Testis (tissue), 5 donors: ENCODE measurements at places on chromosomes 2 and 18. TPM values are rescaled to one million over a fixed set of nuclear protein-coding genes. Genes with fewer than 3 reads are reported as not detected.

GRCh38 chr2:28350196-28350595 lies 42.5 kb upstream of the FOSL2 start:
- DNase-seq = no peak

The LYG1 gene
- total RNA-seq = 5.8 TPM

GRCh38 chr2:150109028-150109427 lies 378.4 kb downstream of the RND3 start:
- DNase-seq = no peak

The RNU2-63P gene
- total RNA-seq = not detected

DNA sequence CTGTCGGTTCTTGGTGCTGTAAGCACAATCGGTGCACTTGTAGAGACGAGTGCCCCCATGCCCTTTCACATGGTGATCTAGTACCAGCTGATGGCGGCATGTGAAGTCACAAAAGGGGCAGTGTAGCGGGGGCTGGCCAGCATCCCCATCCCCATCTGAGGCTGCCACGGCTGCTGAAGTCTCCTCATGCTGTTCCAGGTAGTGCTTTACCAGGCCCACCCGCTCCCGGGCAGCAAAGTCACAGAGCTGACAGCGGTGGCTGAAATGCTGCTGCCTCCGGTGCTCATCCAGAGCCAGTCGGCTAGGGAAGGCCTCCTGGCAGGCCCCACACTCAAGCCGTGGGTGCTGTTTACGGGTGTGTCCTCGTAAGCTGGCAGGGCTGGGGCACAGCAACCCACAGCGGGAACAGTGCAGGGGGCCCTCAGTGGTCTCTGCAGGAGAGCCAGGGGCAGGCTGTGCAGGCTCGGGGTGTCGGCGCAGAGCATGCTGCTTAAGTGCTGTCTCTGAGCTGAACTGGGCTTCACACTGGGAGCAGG lies 17.2 kb downstream of the ZNF142 start:
- no peak for DNase-seq

DNA sequence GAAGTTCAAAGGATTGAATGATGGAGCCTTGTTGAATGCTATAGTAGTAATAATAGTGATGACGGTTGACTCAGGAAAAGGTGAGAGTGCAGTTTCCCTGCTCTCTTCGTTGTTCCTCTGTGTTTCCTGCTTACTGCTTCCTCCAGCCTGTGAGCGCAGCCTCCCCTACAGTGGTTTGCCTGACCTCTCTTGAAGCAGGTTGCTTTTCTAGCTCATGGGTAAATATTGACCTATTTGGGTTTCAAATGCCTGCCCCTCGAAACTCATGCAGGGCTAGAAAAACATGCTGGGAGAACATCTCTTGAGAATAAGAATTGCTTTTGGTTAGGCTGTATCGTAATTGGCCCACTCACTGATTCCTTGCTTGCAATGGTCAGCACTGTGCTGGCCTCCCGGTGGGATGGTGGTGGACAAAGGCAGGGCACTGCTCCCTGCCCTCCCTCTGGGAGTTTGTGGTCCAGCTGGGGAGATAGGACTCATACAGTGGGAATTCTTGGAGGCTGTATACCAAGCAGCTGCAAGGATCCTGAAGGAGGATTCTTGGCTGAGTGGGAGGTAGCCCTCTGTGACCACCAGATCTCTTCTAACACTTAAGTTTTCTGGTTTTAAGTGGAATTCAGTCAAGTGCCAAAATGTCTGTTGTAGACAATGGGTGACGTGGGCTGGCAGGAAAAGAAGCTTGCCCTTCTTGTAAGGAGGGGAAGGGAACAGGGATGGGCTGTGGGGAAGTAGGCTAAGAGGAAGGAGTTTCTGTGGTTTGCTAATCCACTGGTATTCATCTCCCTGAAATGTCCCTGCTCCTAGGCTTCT lies 5.4 kb upstream of the RNF181 start:
- DNase-seq = no peak

DNA sequence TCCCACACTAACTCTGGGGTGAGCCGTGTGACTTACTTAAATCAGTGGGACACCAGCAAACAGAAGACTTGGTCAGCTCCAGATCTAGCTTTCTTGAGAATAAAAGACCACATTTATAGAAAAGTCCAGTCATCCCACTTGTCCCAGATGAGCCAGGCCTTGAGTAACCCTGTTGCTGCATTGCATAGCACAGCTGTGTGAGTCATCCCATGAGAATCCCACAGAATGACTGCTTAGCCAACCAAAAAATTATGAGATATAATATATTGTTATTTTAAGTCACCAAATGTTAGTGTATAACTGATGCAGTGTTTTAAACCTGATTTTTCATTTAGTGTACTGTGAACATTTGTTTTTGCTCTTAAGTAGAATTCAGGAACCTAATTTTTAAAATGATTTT lies 94.2 kb upstream of the FSHR start:
- DNase-seq = no peak

- DNase-seq = no peak
Observed at GRCh38 chr2:203105996-203106395, 91.3 kb downstream of the NBEAL1 start.

- DNase-seq = no peak
Observed at GRCh38 chr18:21943456-21943855, 202.9 kb downstream of the MIB1 start.

The SPP2 gene
- total RNA-seq = not detected

GRCh38 chr2:773256-774160 lies 96.3 kb upstream of the TMEM18 start:
- no peak for DNase-seq

GRCh38 chr2:42164046-42164445 lies 5.1 kb upstream of the EML4 start:
- no peak for DNase-seq

- DNase-seq = peak; percentile 42
Observed at GRCh38 chr2:55490554-55490953, 29.0 kb upstream of the CFAP36 start.

GRCh38 chr2:23532391-23533337 lies 147.7 kb downstream of the KLHL29 start:
- DNase-seq = peak; percentile 36

The KCNS3 gene
- 86.9 TPM for total RNA-seq

DNA sequence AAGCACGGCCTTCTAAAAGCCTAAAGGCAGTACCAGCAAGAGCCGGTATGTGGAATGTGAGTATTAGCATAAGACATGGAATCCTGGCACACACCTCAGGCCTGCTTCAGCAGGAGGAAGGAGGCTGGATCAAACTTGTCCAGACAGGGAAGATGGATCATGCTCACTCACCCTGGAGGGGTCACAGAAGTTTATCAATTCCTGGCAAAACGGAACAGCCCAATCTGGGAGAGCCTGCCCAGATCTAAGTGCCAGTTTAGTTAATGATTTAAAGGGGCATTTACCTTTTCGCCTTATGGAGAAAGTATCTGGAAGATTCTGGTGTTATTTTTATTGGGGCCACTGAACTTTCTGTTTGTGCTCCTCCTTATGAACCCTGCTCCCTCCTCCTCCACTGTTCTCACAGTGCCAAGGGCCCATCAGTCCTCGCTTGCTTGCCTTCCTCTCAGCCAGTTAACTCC lies 58.3 kb upstream of the NFE2L2 start:
- no peak for DNase-seq

The CYP20A1 gene
- total RNA-seq = 40.8 TPM

The TUBA4B gene
- total RNA-seq = not detected

- DNase-seq = no peak
Observed at GRCh38 chr2:57185568-57185967, 861.0 kb upstream of the VRK2 start.

The KCNK3 gene
- 2.5 TPM for total RNA-seq

- DNase-seq = peak; percentile 85
Observed at GRCh38 chr2:26982102-26982742, 11.8 kb downstream of the MAPRE3 start.

DNA sequence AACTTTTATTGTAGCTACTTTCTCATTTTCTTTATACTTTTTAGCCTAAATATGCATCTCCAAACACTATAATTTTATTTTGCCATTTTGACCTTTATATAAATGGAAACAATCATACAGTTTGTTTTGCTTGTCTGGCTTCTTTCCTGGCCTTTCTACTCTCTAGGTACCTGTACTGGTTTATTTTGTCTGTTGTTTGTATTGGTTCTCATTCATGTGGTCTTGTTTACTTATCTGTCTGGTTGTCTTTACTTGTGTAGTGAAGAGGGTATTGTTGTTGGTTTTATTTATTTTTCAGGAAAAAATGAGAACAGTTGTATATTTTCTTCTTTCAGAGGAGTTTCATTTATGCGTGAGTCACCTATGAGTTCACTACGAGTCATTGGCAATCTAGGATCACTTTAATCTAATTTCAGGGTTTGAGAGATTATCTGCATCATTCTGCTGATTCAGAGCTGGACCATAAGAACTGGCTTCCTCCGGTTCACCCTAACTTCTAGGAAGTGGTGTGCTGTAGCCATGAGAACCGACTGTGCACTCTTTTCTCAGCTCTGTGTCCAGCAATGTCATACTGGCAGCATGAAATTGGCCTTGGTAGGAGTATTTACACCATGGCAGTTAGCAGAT lies 33.1 kb upstream of the HDAC4 start:
- no peak for DNase-seq

- DNase-seq = no peak
Observed at GRCh38 chr2:235740821-235741220, 247.0 kb downstream of the AGAP1 start.

DNA sequence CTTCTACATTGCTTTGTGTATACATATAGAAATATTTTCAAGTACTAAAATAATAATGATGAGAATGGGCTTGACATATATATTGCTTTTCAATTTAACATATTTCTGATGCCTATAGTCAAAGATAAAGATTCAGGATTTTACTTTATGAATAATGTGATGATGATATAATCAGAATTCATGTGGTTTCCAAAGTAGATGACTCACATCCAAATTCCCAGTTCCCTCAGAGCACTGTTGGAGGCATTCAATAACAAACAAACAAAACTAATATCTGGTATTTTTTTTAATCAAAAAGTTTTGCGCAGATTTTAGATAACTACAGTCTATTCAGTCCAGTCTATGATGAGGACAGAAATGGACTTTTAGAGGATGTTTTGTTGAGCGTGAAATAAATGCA lies 2094.5 kb upstream of the CELF4 start:
- DNase-seq = no peak

GRCh38 chr2:28036307-28036706 lies 145.8 kb downstream of the BABAM2 start:
- no peak for DNase-seq

GRCh38 chr2:86064006-86064405 lies 41.7 kb downstream of the POLR1A start:
- no peak for DNase-seq

GRCh38 chr2:173150087-173150486 lies 74.4 kb downstream of the MAP3K20 start:
- DNase-seq = no peak

DNA sequence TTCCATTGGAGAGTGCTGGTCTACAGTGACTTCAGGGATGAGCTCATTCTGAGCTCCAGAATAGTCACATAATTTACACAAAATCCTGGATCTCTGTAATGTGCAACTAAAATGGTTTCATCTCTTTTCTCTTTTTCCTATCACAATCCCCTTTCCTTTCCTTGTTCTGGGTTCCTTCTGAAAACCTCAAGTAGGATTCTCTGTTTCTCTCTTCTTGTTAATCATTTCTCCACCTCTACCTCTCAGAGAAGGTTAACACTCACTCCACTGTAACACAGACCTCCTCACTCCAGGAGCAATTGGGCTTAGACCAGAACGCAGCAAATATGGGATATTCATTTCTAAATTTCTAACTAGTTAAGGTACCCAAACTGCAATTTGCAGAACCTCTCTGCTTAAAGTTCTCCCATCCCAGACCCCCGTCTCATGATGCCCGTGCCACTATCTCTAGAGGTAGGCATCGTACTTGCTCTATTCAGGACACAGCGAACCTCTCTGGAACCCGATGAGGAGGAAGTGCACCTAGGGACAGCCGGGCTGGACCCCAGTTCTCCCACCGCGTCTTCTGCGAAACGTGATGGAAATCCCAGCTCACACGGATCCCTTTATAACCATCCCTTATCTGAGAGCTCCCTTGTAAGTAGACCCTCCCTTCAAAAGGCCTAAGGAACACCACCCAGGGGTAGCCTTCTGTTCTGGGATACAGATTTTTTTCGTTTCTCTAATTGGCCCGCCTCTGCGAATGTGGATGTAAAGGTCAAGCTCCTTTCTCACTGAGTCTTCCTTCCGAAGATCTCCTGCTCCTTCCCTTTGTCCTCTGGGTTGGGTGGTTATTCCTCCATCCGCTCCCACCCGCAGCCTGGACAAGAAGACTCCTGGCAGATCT lies 1.3 kb downstream of the FOXI3 start:
- no peak for DNase-seq

DNA sequence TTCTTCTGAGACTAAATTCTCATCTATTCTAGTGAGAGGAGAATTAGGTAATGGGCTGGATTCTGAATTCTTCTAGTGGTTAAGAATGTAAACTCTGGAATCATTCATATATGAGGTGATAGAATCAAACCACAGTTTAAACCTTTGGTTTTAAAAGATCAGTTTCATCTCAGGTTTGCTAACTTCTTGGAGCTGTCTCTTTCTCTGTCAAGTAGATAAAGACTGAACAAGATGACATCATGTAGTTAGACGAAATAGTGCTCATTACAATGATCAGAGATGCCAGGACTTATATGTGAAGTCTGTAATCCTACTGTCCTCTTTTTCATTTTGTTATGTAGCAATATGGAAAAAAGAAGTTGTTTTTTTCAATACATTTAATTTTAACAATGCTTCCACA lies 4.9 kb downstream of the CEBPZOS start:
- no peak for DNase-seq

DNA sequence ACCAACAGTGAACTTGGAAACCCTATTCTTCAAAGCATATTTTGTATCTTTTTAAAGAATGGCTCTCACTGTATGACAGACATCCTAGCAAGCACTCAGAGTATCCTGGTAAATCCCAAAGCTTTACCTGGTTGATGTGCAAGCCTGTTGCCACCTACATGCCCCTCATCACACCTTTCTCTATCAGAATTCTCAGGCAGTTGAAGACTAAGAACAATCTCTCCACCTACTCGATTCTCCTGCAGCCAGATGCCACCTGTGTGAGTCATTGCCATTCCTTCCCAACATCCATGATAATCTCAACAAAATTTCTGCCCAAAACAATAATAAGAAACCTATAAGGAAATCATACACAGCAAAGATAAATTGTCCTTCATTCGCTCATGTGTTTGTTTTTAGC lies 659.8 kb downstream of the BCL11A start:
- DNase-seq = no peak

GRCh38 chr2:187966924-187967323 lies 324.8 kb upstream of the GULP1 start:
- no peak for DNase-seq

GRCh38 chr18:8938817-8939216 lies 163.7 kb upstream of the NDUFV2 start:
- DNase-seq = no peak

DNA sequence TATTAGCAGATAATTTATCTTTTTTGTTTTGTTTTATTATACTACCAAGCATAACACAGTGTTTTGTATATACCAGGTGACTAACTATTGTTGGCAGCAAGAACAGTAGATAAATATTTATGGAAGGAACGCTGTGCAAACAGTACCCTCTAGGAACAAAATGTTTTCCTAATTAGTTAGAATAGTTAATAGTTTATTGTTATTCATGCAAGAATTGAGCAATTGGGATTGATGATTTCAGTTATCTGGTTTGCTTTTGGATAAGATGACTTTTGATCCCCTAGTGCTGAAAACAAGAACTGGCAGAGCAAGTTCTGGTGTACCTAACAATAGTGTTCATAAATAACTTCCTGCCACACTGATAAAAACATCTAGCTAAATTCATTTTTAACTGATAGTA lies 323.3 kb downstream of the TGIF1 start:
- no peak for DNase-seq
